ENCODE measurements at places on chromosomes 16 and 17.

DNA sequence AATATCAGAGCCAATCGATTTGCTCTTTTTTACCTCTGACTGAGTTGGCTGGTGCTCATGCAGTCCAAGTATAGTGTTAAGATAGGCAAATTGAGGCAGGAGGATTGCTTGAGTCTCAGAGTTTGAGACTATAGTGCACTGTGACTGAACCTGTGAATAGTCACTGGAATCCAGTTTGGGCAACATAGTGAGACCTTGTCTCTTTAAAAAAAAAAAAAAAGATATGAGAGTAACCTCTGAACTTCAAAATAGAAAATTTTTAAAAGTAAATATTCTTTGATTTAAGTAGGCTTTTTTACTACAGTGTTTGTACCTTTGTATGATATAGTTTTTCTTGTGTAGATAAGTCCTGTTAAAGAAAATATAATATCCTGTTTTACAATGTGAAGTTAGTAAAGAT is 3.4 kb downstream of the CCP110 start:
- DNase-seq = no peak

DNA sequence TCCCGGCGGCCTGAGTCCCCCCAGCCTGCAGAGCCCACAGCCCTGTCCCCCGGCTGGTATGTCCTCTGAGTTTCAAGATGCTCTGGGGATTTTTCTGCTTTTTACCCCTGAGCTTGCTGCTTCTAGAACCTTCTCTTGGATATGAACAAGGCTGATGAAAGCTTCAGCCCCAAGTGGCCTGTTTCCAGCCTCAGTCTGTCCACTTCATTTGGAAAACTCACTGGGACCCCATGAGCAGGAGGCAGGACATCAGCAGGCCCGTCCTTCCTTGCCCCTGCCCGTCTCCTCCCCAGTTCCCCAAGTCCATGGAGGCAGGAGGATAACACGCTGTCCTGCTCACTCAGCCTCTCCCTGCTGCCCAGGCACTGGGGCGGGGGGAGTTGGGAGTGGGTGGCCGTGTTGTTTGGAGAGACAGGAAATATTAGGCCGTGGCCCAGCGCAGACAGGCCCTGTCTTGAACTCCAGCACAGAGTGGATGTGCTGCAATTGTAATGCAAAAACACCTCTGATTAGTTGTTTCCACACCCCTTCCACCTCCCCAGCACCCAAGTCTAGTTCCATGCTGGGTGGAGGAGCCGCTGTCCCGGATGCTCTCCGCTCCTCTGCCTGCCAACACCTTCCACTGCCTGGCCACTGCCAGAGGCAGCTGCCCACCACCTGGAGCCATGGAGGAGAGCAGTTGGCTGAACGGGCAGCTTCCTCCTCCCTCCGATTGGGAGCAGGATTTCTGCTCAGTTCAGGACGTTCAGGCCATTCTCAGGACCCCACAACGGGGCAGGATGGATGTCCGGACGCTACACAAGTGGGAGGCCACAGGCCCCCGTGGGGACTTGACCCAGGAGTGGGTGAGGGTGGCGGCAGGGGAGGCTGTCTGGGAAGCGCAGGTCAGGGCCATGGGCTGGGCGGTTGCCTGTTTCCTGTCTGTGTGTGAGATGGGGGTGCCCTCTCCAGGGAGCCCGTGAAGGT is 216.9 kb upstream of the GSE1 start:
- peak; percentile 66 for DNase-seq

DNA sequence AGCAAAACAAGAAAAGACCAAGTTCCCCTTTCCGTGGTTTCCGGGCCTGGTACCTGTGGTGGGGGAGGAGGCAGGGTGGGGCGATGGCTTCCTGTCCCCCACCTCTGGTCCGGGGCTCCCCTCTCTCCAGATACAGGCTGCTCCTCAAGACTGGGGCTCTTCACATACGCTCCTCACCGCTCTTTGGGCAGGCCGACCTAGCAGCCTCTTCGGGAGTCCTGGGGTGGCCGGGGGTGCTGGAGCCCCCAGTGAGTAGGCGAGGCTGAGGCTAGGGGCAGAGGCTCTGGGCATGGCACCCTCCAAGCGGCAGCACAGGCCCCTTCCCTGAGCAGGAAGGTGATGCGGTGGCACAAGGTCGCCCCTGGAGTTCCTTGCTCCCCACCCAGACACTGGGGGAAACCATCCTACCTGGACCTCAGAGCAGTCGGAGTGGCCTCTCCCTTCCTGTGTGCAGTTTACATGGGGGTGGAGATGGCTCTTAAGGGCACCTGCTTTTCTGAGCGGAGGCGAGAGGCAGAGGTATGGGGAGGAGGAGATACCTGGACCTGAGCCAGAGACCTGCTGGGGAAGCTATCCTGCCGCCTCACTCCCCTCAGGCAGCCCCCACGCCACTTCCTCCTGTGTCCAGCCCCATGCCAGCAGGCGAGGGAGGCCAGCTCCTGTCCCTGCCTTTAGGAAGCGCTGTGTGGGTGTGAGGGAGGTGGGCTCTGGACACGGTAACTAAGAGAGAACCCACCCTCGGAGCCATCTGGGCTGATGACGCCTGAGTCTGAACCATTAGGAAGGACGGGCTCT is 891 bp downstream of the CORO1A start:
- peak; percentile 13 for DNase-seq

DNA sequence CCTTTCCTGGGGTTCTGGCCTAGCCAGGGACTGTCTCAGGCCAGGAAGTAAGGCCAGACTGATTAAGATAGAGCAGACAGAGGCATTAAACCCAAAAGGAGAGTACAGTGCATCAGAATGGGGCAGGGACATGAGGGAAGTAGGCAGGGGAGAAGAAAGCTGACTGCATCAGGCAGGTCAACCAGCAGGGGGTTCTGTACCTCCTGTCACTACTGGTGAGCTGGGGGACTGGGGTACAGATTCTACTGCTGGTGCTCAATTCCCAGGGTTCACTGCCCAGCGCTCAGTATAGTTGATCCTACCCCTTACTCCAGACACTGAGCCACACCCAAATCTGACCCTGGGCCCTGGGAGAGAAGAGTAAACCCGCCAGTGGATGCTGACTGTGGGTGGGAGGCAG is 12.9 kb upstream of the MTMR4 start:
- DNase-seq = no peak

DNA sequence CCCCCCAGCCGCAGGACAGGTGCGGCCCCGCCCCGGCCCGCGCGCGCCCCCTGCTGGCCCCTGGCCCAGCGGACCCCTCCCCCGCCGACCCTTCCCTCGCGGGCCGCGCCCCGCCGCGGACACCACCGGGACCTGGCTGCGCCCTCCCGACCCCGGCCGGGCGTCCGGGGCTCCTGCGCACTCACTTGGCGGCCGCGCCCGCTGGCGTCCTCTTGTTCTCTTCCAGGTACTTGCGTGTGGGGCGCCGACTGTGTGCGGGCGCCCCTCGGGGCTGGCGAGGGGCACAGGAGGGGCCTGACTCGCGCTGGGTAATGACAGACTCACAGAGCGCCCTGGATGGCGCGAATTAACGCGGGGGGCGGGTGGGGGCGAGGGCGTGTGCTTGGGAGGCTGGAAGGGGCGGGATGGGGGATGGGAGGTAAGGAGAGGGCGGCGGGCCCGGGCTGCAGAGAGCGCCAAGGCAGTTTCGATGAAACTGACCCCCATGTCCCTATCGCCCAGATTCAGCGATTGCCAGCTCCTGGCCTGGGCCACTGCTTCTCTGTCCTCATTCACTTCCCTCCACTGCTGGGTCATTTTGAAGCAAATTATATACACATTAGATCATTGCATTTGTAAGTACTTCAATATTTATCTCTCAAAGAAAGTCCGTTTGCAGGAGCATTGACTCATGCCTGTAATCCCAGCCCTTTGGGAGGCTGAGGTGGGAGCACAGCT is 445 bp upstream of the DBNDD1 start:
- peak; percentile 75 for DNase-seq

DNA sequence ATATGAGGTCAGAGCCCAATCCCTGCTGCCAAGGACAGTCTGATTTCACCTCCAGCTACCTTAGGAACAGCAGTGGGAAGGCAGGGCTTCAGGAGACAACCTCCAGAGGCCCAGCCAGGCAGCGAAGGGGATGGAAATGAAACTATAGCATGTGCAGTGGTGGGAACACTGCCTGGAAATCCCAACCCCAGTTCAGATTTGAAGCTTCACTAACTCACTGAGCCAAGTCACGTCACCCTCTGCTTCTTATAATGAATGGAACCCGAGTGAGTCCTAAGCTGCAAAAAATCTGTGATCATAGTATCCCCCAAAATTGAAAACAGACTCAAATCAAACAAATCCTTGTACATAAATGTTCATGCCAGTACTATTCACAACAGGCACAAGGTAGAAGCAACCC is 36.0 kb upstream of the SLC39A11 start:
- DNase-seq = no peak

DNA sequence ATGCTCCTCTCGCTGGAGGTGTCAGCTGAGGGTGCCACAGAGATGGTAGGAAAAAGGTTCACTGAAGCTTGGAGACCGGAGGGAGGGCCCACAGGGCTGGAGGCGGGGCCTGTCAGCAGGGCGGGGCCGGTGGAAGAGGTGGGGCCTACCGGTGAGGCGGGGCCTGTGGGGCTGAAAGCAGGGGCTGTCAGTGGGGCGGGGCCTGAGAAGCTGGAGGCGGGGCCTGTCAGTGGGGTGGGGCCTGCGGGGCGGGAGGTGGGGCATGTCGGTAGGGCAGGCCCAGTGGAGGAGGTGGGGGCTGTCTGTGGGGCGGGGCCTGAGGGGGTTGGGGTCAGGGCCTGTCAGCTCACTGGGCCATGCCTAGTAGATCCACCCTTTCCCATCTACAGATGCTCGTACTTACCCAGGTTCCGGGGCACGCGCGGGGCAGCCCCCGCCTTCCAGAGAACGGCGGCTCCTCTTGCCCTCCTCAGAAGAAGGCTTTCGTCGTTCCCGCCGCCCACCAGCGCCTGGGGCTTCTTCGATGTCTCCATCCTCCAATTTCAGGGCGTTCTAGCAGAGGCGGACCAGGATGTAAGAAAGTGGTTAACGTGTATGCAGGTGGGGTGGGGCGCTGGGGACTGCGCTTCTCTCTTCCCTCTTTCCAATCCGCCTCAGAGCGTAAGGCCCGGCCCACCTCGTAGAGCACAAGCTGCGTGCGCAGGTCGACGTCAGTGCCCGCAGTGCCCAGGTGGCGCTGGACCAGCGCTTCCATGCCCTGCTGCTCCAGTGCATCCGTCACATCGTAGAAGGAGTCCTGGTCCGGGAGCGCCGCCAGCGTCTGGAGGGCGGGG is 9.8 kb downstream of the TMEM208 start:
- peak; percentile 60 for DNase-seq

- DNase-seq = no peak
Measured at GRCh38 chr17:46832331-46832821, 13.9 kb upstream of the WNT3 start.
